ENCODE measurements at places on chromosomes 1 and 21.
A peak's percentile ranks its signal among the peaks of the same experiment; 100 is the strongest.

GRCh38 chr21:44734026-44734745 is 22.8 kb upstream of the TSPEAR start:
- no peak for DNase-seq

DNA sequence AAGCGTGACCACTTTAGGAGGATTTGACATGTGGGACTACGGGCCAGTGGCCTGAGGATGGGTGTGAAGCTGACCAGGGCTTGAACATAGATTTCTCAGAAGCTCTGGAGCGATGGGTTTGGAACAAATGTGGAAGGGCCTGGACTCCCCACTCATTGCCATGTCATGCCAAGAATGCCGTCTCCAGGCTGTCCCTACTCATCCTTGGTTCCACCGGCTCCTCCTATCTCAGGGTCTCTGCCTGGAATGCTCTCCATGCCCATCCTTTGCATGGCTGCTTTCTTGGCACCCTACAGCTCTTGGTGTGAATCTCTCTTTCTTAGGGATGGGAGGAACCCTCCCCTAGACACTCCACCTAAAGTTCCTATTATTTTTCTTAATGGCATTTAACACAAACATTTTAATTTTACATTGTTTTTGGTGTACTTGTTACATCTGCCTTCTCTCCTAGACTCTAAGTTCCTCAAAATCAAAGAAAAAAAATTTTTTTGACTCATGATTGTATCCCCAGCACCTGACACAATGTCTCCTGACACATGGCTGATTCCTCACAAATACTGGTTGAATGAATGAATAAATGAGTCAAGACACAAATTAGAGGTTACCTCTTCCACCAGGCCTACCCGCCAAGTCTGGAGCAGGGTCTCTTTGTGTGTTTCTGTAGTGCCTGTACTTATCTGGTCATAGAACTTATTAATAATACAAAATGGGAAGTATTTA is 114.5 kb downstream of the OMA1 start:
- DNase-seq, result no peak

GRCh38 chr1:196114193-196114592 is 494.0 kb downstream of the KCNT2 start:
- DNase-seq, result no peak

GRCh38 chr1:231611851-231612250 is 14.7 kb upstream of the DISC1 start:
- DNase-seq, result no peak

DNA sequence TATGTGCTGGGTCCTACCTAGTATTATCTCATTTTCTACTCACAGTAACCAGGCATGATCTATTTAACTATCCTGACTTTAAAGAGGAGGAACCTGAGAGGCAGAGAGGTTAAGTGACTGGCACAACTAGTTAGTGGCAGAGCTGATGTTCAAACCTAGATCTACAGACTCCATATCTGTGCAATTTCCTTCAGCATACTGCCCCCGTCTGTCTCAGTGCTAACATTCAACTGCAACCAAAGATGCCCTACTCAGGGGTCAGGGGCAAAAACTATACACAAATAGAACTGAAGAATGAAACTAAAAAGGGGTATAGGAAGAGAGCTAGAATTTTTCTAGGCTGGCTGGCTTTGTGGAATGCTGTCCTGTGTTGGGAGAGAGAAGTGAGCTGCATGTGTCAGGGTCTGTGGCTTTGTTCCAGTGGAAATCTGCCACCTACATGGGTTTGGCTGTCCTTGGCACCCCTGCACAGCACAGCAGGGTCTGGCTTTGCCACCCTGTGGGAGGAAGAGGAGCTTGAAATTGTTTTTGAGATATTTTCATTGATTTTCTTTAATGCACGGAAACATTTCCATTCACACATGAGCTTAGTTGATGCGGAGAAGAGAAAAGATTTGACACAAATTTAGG is 368.5 kb downstream of the RPS6KC1 start:
- no peak for DNase-seq

DNA sequence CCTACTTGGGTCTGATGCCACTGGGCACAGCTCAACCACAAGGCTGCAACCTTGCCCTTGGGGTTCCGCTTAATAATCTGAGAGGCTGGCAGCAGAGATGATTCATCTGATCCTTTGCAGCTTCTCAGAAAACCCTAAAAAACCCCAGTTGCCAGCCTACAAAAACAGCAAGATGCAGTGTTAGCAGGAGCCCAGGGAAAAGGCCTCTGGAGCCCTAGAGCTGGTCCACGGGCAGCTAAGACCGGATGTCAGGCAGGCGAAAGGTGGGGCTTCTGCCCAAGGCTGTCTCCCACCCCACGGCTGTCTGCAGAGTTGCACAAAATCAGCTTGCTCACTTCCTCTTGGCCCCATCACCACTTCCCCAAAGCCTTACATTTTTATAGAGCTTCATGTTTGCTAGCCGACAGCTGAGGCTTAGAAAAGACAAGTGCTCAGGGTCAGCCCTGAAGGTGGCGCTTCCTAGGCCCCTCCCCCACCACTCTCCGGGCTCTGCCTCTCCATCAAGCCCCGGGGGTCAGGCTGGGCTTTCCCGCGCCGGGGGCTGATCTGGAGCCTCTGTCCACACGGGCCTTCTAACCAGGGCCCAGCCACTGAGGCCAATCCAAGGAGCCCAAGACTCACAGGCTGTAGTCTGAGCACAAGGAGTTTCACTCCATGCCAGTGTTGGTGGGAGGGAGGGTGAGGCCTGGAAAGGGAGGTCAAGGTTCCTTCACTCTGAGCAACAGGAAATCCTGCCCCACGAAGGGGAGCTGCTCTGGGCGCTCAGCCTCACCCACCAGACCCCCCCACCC is 4.2 kb upstream of the ADORA3 start:
- peak; percentile 28 for DNase-seq

GRCh38 chr1:59384443-59384842 is 87.5 kb downstream of the FGGY start:
- DNase-seq, result no peak

GRCh38 chr1:226937940-226938725 is 2.0 kb upstream of the COQ8A start:
- no peak for DNase-seq

GRCh38 chr1:98797506-98797905 is 136.0 kb downstream of the SNX7 start:
- no peak for DNase-seq

GRCh38 chr1:222546548-222547259 is 1.2 kb downstream of the HHIPL2 start:
- DNase-seq, result no peak

DNA sequence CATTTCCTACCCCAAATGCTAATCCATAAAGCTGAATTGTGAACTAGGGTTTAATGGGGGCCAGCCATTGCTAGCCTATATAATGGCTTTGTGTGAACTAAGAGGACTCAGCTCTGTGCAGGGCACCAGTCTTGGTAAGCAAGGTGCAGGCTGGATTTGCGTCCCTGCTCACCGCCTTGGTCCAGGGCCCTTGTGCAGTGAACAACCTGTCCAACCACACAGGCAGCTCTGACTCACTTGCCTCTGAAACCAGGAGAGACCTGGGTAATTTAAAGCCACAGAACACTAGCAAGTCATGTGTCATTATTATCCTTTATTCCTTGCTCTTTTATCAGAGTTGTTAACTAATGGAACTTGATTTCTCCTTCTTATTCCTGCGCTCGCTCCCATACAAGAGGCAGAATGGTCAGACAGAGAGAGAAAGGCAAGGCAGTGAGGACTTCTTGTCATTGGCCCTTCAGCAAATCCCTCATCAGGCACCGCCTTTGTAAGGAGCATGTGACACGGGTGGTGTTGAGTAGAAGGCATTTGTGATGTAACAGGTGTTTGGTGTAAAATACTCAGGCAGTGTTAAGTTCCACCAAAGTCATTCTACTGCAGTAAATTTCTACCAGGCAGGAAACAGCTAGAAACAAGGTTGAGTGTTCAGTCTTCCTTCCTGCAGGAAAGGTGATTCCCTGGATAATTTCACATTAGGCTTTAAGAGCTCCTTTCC is 67.3 kb upstream of the OLIG2 start:
- DNase-seq, result no peak

DNA sequence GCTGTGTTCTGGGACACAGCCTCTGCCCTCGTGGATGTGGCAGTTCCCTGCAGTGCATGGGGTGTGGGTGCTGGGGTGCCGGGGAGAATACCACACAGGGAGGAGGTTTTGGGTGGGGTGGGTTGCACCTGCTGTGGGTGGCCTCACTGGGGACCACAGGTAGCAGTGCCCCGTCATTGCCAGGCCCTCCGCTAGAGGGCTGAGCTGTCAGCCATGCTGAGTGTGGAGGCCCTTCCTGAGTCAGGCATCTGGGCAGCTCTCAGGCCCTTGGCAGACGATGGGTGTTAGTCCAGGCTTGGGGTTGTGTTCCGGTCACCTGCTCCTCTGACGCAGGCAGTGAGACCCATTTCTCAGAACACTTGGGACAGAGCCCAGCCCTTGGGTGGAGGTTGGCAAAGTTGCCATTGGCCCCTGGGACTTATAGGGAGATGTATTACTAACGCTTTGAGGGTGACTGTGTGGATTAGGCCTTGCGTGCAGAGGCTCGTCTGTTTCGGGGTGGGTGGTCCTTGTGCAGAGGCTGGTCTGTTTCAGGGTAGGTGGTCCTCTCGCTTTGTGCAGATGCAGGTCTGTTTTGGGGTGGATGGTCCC is 23.9 kb downstream of the PCNT start:
- DNase-seq, result no peak

DNA sequence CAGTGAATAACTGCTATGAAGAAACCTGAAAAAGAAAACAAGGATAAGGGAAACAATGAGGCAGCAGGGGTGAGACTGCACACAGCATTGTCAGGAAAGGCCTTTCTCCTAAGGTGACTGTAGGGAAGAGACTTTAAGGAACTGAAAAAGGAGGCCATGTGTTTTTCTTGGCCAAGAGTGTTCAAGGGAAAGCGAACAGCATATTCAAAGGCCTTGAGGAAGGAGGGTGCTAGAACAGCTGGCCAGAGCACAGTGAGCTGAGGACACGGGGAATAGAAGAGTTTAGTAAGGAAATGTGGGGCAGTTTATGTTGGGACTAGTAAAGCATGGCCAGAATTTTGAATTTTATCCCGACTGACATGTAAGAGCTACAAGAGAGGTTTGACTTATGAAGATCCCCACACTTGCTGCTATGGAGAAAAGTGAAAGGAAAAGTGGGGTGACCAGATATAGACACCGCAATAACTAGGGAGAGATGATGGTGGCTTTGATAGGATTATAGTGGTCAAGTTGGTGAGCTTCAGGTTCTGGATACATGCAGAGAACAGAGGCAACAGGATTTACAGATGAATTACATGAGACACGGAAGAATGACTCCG is 1.4 kb downstream of the RWDD2B start:
- no peak for DNase-seq

GRCh38 chr1:207397525-207397926 is 56.6 kb upstream of the CR2 start:
- DNase-seq, result no peak

DNA sequence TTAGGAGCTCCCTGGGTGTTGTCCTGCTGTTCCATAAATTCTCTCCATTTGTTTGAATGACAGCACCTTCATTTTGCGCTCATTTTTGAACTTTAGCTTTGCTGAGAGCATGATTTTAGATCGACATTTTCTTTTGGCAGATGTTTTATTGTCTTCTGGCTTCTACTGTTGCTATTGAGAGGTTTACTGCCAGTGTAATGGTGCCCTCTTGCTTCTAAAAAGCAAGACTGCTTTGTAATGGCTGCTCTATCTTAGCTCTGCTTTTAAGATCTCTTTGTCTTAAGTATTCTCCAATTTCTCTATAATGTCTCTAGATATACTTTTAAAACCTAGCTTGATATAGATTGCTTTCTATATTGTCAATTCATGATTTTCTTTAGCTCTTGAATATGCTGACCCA is 27.8 kb downstream of the THEM4 start:
- DNase-seq, result no peak

DNA sequence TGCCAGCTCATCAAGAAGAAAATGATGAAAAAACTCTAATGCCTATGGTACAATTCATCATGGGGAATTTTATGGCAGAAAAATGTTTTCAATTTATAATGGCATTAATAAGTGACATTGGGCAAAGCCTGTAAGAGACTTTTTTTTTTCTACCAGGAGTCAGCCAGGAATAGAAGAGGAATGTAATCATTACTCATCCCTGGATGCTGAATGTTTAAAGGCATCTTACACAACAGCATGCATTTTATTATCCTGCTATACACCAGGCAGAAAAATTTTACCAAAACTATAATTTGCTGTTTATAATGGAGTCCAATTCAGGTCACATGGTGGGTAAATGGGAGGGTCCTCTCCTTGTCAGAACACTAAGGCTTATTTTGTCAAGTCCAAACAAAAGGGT is 189.9 kb upstream of the BEND5 start:
- no peak for DNase-seq

GRCh38 chr1:240109920-240110636 is 18.4 kb downstream of the FMN2 start:
- no peak for DNase-seq

GRCh38 chr21:22342889-22343288 is 1344.7 kb downstream of the NCAM2 start:
- DNase-seq, result no peak

DNA sequence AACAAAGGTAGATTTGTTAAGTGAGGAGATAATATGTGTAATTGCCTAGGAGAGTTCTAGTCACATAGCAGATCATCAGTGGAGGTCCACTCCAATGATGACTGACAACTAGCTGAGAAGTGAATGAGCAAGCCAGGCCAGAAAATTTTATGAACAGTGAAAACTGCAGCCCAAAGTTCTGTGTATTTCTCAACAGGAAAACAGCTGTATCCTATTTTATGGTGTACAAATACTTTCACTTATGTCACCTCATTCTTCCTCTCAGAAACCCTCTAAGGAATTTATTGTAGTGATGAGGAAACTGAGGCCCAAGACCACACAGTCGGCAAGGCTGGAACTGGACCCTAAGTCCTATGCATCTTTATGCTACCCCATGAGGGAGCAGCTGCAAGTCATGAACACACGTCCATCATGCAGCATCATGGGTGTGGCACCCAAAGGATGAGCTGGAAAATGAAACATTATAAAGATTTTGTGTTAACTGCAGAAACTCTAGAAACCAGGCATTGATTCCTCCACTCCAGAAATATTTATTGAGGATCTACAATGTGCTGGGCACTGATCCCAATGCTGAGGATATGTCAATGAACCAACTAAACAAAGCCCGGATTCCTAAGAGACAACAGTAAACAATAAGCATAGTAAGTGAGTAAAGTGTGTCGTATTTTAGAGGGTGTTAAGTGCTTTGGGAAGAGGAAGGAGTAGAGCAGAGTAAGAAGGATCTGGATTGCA is 99.5 kb upstream of the DUSP10 start:
- no peak for DNase-seq

DNA sequence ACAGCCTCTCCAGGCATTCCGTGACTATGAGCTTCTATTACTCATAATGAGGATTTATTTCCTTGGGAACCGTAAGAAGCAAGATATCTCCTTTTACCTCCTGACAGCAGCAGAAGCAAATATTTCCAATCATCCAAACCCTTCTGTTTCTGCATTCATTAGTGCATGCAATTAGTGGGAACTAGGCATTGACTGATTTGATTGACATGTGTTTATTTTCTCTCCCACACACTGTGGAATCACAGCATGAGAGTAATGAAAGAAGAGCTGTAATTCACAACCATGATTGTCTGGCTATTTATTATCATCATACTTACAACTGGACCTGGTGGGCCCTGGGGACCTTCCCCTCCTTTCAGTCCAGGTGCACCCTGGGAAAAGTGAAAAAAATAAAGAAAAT is 146.8 kb downstream of the COL11A1 start:
- no peak for DNase-seq
